GM10248 (cell line): ENCODE measurements at places on chromosomes 11 and 22.

- no peak for DNase-seq
Measured at GRCh38 chr11:82536706-82537105, 197.0 kb downstream of the FAM181B start.

- no peak for DNase-seq
Measured at GRCh38 chr11:26198532-26199096, 133.3 kb upstream of the ANO3 start.

DNA sequence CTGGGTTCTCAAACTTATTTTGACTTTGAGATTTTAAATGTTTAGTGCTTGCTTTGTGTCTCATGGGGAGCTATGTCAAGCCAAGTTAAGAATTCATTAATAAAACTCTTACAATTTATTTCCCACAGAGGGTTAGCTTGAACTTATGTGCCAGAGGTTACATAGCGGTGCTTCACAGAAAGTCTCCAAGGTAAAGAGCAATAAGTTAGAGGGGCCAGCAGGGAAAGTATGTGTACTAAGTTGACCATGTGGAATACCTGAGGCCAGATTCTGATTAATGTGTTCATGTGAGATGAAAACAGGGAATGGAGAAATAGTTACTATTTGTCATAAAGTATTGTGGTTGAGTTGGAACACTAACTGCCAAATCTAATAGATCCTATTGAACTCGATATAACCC is 149.3 kb downstream of the TMEM135 start:
- DNase-seq = no peak

- DNase-seq = peak; percentile 11
Measured at GRCh38 chr11:134293119-134294113, 17.2 kb downstream of the GLB1L3 start.
